NB4 (cell line): ENCODE measurements at places on chromosomes 7 and 10.

DNA sequence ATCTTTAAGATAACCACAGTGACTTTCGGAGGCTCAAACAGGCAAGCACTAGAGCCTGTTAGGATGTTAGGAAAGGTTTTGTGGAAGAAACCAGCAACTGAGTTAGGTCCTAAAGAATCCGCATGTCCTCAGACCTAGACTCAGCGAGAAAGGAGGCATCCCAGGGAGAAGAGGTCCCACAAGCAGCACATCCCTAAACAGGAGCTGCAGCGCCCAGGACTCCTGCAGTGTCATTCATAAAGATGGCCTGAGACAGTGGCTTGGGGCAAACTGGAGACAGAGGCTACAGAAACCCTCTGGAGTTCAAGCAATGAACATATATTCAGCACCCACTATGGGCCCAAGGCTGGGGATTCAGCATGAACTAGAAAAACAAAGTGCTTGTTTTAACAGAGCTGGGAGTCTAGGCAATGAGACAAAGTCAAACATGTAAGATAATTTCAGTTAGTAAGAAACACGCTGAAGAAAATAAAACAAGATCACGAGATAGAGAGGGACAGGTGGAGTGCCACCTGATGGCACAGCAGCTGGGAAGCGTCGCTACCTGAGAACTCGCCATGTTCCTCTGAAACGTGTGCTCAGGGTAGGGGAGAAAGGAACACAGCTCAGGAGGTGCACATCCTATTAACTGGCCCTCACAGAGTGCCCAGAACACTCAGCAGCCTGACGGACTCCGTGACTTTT, 48.1 kb downstream of the PARD3 start:
- DNase-seq, result no peak

- DNase-seq, result no peak
Observed at GRCh38 chr7:140911746-140912145, 13.0 kb downstream of the BRAF start.

DNA sequence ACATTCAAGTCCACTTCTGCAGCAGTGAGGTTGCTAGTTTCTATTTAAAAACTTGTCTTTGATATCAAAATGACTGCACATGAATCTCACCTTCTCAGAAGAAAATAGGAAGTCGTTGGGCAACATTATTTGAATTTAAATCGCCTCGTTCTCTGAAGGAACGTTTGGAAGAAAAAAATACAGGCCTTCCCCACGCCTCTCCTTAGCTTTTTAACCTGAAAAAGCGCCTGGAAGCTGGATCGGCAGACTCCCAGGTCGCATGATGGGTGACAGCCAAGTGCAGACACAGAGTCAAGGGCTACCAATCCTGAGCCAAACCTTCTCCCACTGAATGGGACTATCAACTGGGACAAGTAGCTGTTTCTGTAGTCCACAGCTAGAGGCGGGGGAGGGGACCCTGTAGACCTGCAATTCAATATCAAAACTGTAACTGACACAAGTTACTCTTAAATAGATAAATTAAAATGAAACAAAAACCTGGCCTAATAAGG, 2.2 kb downstream of the FAM53B start:
- peak; percentile 44 for DNase-seq

GRCh38 chr7:1853986-1854865, 184.1 kb downstream of the ELFN1 start:
- DNase-seq, result peak; percentile 76

GRCh38 chr7:28037220-28038010, 143.2 kb downstream of the JAZF1 start:
- peak; percentile 88 for DNase-seq

DNA sequence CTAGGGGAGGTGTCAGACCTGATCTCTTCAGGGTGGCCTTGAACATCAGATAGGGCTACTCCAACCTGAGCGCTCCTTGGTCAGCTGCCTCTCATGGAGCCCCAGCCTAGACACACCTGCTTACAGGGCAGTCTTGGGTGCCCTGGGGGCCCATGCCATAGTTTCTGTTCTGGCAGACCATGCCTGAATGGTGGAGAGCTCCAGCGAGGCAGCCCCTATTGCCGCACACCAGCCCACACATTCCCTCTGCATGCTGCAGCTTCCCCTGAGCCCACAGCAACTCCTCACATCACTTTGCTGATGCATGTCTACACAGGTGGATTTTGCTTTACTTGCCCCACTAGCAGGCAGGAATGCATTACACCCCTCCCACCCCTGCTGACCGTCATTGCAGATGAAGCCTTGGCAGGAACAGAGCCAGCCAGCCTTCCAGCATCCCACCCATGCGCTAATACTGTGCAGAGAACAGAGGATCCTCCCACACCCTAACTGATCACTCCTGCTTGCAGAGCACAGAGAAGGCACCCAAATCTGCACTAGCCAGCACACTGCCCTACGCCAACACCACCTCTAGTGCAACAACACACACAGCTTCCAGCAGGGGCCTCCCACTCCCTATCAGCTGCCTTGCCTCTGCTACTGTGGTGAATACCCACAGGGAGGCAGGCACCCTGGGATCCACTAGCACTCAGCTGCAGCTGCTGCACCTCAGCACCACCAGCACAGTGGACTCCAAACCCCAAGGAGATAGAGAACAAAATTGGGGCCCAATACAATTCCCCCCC, 43.0 kb upstream of the GRM3 start:
- DNase-seq, result no peak

GRCh38 chr10:111203615-111204014, 126.8 kb downstream of the ADRA2A start:
- DNase-seq, result peak; percentile 57

GRCh38 chr10:123472606-123473005, 193.5 kb upstream of the GPR26 start:
- no peak for DNase-seq

GRCh38 chr7:92781117-92781720, 55.2 kb downstream of the CDK6 start:
- DNase-seq, result peak; percentile 76
